ENCODE measurements at places on chromosomes 5 and 9.

DNA sequence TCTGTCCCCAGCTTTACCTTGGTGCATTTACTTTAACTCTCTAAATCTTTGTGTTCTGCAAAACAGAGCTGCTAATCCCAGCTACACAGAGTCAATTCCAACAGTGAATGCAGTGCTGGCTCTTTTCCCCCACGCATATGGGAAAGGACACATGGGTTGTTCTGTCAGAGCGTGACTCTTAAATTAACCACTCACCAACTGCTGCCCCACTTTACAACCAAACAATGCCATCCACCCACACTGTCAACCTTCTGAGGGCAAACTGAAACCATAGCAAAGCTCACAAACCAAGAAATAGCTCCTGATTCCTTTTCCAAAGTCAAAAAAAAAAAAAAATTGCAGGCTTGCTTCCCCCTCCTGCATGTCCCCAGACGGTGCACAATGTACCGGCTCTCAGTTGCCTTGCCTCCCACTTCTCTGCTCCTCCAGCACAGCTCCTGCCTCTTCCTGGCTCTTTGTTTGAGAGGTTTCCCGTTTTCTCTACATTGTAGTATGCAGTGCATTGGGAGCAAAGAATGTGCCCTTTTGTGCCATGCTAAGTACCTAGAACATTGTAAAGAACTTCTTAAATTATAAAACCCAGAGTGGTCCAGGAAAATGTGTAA is 151.5 kb upstream of the DAPK1 start:
- DNase-seq, result no peak

GRCh38 chr5:73303148-73304079 is 130.4 kb downstream of the TMEM174 start:
- DNase-seq, result no peak

GRCh38 chr9:6078382-6079105 is 63.1 kb upstream of the RANBP6 start:
- no peak for DNase-seq

DNA sequence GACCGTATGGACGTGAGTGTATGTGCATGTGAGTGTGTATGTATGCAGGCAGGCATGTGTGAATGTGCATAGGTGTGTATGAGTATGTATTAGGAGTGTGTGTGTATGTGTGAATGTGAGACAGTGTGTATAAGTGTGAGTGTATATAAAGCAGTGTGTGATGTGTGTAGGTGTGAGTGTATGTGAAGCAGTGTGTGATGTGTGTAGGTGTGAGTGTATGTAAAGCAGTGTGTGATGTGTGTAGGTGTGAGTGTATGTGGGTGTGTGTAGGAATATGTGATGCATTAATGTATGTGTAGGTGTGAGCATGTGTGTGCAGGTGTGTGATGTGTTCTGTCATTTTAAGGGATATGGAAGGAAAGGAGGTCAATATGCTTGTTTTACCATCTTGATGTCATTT is 215.5 kb downstream of the GADD45G start:
- DNase-seq, result no peak

GRCh38 chr5:140631831-140632365 is 1.1 kb downstream of the CD14 start:
- no peak for DNase-seq

DNA sequence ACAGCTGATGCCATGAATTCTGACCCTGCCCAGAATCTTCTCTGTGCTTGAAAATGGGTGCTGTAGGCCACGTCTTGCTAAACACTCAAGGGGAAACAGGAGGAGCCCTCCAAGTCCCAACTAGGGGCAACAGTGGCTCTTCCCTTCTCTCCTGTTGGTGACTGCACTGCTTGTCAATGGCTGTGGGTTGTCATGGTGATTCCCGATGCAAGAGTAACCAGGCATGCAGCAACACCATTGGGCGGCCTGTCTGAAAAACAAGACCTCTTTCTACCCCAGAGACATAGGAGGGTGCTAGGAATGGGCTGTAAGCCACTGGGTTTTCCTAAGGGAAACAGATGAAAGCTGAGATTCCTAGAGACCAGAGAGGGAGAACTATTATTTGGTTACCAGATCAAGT is 201.7 kb upstream of the PANK3 start:
- no peak for DNase-seq

DNA sequence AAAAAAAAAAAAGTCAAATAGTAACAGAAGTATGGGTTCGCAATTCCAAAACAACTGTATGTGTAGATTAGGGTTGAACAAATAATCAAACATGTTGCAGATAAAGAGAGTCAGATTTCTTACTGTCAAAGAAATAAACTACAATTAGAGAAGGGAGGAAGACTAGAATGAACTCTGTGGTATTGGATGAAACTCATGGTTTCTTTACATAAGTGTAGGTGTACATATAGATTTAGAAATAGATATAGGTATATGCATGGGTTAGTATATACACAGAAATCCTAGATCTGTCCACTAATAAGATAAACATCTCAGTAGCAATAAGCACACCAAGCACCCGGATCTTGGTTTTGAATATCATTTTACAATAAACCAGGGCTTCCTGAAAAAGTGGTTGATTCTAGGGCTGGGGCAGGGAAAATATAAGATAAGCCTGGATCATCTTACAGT is 21.3 kb downstream of the DTWD2 start:
- DNase-seq, result no peak

DNA sequence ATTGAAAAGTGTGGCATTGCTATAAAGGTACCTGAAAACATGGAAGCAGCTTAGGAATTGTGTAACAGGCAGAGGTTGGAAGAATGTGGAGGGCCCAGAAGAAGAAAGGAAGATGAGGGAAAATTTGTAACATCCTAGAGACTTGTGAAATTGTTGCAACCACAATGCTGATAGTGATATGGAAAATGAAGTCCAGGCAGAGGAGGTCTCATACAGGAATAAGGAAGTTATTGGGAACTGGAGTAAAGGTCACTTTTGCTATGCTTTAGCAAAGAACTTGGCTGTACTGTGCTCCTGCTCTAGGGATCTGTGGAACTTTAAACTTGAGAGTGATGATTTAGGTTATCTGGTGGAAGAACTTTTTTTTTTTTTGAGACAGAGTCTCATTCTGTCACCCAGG is 43.5 kb downstream of the PTPDC1 start:
- DNase-seq, result no peak

DNA sequence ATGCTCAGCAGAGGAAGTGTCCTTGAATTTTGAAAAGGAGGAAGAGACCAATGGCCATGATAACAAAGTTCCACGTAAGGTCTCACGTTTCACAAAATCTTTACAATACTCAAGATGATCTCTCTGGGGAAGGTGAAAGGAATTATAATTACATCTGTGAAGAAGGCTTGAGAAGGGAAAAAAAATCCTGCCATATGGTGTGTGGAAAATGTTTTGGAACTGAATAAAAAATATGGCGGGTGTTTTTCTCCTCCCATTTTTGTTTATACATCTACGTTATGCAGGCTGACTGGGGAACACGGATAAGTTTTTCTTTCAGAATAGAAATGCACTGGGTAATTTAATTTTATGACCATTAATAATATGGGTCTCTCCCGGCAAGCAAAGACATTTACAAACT is 425.6 kb upstream of the BRINP1 start:
- no peak for DNase-seq

GRCh38 chr5:1182360-1182632 is 19.1 kb upstream of the SLC6A19 start:
- no peak for DNase-seq

DNA sequence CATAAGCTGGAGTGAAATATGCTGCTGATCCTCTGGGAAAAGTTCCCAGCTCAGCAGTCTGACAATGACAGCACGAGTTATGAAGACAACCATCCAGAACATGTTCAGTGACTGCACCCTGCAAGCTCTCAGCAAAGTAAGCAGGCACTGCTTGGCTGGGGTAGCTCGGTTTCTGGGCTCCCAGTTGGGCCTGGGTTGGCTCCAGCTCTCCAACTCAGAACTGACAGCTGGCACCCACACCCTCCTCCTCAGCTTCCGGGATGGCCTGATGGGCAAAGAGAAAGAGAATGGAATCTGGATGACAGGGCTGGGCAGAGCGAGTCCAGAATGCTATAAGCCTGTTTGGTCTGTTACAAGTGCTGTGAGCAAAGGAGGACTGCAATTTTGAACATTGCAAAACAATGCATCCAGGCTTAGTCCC is 185.0 kb downstream of the CSNK1G3 start:
- DNase-seq, result peak; percentile 74

GRCh38 chr5:172425402-172425801 is 28.9 kb downstream of the SH3PXD2B start:
- DNase-seq, result no peak

DNA sequence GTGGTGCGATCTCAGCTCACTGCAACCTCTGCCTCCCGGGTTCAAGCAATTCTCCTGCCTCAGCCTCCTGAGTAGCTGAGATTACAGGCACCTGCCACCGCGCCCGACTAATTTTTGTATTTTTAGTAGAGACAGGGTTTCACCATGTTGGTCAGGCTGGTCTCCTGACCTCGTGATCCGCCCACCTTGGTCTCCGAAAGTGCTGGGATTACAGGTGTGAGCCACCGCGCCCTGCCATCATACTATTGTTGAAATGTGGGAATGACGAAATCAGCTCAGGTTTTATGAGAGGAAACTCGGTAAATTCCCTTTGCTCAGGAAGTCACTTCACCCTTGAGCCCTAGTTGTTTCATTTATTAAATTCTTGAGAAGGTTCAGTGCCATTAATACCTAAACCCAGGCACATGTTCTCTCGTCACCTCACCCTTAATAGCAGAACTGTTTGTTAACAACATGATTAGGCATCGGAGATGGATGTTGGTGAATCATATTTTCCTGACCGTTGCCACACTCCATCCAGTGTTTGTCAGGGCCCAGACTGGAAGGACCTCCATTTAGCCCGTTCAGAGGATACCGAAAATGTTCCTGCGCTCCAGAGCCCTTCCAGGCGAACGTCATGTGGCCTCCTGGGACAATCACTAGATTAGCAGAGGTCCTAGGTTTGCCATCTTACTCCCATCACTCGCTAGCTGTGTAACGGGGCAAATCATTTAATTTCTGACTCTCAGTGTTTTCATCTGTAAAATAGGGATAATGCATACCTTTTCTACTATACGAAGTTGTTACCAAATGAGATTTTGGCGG is 20.0 kb upstream of the CREBRF start:
- DNase-seq, result no peak

GRCh38 chr5:151315998-151316597 is 12.5 kb upstream of the SLC36A3 start:
- DNase-seq, result no peak

DNA sequence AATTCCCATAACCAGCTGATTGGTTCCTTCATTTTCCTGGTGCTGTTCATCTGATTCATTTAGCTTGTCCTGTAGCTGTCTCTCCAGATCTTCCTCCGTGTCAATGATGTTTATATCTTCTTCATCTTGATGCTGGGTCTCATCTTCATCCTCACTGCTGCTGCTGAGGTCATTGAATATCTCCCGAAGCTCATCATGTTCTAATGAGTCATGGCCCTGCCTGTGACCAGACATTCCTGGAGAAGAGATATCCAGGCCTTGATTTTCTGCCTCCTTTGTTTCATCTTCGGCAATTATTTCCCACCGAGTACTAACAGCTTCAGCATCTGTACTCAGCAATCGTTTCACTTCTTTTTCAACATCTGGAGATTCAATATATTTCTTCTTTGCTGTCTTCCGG is 1.4 kb downstream of the TAF7 start:
- no peak for DNase-seq

GRCh38 chr9:76787677-76788076 is 23.4 kb downstream of the PCA3 start:
- DNase-seq, result no peak

GRCh38 chr9:110526426-110526825 is 53.1 kb downstream of the SVEP1 start:
- no peak for DNase-seq

GRCh38 chr5:111863801-111864200 is 106.8 kb upstream of the NREP start:
- DNase-seq, result no peak

DNA sequence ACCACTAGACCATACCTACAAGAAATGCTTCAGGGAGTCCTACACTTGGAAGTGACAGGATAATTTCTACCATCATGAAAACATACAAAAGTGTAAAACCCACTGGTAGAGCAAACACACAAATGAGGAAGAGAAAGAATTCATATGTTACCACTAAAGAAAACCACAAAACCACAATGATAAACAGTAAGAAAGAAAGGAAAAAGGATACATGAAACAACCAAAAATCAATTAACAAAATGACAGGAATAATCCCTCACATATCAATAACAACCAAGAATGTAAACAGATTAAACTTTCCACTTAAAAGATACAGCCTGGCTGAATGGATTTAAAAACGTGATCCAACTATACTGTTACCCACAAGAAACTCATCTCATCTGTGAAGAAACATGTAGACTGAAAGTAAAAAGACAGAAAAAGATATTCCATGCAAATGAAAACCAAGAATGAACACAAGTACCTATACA is 83.4 kb downstream of the LPAR1 start:
- no peak for DNase-seq

DNA sequence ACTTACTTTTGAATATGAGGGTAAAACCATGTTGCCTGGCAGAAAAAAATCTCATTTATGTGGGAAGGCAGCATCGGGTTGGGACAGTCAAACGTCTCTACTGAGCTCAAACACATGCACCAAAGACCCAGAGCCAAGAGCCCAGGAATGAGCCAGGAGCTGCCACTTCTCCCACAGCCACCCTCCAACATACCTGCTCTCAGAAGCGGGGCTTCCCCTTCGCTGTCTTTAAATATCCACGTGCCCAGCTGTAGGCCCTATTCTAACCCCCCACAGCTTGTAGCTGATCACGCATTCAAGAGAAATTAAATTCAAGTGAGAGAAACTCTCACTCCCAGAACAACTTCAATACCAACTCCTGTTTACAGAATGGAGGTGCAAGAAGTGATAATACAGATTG is 42.6 kb upstream of the MAP3K1 start:
- no peak for DNase-seq

Data from C1 segment of cervical spinal cord (tissue), 14 donors.